ENCODE measurements at places on chromosomes 2 and 18.

- DNase-seq, result peak; percentile 96
These were observed 70.5 kb upstream of the RTN4 start for GRCh38 chr2:55120634-55121359.

DNA sequence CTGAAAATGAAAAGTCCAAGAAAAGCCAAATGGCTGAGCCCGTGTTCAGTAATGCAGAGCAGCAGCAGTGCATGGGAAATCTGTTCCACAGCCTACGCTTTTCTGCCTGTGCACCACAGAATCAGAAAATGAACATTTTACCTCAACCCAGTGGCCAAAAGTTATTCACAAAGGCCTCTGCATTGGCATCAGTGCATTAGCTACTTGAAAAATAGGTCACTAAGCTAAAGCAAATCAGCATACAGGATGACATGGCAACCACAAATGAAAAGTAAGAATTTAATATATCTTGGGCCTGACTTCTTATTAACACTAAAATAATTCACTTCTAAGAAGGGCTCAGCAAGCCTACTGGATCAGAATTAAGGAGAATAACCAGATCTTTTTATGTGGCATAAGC lies 1145.3 kb upstream of the CHAC2 start:
- DNase-seq, result no peak

DNA sequence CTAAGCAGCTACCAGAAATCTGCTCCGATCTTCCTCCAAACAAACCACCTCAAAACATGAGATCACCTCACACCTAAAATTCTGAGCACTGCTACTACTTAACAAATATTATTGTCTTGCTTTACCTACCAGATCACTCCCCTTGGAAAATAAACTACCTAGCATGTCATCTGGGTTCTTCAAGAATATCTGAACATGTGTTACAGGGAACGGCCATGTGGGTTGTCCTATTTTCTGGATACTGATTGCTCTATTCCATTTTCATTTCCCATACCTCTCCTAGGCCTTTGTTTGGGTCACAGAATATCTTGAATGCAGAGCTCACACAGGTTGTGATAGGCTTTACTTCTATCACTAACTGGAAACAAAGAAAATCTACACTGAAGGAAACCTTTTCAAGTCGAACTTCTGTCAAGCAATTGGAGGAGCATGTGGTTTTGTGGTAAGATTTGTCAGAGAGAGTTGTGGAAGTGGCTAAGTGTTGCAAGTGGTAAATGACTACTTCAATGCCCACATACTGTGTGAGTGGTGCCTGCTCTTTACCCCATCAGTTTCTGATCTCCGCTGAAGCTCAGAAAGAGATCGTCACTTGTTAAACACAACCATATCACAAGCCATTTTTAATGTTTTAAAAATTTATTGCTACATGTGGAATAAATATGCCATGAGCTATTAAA lies 739.1 kb upstream of the ZEB2 start:
- peak; percentile 40 for DNase-seq

DNA sequence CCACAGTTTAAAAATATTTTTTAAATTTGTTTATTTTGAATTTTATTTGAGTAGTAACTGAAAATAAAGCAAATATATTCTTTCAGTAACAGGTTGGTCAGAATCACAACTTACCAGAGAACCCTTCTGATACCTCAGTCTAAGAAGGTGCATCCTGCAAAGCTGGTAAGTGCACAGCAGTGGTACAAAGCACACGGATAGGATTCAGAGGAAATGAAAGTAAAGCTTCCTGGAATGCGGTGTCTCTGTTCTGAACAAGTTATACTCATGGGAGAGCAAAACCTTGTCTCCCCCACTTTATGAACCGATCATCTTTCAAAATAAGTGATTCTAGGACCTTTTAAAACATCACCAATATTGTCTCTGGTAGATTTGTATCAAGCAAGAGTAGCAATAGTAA lies 398.3 kb downstream of the TMX3 start:
- DNase-seq, result peak; percentile 21

DNA sequence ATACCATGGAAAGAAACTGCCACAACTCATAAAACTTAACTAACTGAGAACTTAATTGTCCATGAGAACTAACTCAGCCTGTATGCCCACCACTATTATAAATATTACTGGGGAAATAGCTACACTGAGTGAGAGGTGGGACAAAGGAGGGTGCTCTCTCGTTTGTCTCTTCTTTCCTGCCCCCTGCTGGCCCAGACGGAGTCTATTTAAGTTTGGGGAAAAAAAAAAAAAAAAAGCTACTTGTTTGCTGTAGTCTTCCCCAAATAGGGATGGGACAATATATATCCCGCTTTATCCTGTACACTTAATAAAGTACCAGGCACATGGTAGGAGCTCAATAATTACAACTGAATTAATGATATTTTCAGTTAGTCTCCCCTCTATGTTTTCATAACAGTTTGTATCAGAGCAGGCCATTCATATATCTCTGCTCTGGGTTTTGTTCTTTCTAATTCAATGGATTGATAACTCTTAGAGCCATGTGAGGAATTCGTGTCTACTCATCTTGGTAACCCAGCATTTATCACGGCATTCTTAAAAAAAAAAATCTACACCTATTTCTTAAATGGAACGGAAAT lies 647.6 kb upstream of the PKDCC start:
- DNase-seq, result peak; percentile 10

DNA sequence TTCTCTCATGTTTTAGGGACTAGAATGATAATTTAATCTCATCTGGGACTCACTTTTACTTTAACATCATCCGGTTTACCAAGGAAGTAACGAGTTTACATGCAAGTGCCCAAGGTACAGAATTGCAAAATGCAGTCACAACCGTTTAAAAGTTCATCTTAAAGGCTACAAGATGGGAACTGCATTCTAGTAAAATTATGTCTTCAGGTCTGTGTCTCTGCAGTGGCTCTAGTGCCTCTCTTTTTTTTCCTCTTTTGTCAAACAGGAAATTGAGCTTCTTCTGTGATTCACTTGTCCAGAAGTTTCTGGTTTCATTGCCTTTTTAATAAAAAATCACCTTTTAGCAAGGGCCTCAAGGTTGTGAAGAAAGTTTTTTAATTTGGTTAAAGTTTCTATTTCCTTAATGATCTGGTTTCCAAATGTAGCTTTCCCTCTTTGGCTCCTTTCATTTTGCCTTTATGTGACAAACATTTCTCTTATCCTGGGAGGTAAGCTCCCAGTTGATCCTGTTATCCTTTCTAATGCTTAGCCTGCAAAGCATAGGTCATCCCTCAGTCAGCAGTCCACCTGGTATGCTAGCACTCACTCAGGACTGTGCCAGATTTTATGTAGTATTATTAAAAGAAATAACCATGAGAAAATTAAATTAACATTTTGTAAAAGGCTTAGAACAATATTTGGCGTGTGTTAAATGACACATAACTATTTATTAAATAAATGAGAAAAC lies 2.4 kb downstream of the GLS start:
- DNase-seq, result no peak

- DNase-seq, result peak; percentile 5
These were observed 181.4 kb downstream of the MYO5B start for GRCh38 chr18:50013363-50014138.

DNA sequence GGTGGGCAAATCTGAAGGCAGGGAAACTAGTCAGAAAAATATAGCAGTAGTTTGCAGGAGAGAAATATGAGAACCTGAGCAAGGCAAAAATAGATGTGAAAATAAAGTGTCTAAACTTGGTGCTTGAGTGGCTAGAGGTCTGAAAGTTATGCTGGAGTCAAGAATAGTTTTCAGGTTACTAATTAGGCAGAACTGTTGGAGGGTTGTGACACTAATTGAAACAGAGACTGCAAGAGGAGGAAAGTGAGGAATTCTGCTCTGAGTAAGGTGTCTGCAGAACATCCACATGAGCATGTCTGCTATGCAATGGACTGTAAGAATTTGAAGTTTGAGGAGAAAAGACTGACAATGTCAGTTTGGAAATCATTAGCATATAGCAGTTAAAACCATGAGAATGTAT lies 444.0 kb upstream of the LRRTM1 start:
- DNase-seq, result no peak

DNA sequence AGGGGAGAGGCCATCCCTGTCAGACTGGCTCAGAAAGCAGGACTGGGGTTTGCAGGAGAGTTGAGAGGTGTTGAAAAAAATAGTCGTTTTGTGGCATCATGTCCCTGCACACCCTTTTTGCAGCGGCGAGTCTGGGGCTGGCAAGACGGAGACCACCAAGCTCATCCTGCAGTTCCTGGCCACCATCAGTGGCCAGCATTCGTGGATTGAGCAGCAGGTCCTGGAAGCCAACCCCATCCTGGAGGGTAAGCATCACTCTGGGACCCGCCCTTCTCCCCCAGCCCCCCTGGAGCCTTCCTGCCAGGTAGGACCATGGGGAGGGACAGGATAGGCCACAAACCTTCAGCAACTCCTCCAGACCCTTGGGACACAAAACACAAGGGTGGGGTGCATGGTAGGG lies 34.2 kb downstream of the MYO7B start:
- DNase-seq, result no peak

GRCh38 chr18:52312346-52312745 lies 27.7 kb upstream of the DCC start:
- DNase-seq, result no peak

DNA sequence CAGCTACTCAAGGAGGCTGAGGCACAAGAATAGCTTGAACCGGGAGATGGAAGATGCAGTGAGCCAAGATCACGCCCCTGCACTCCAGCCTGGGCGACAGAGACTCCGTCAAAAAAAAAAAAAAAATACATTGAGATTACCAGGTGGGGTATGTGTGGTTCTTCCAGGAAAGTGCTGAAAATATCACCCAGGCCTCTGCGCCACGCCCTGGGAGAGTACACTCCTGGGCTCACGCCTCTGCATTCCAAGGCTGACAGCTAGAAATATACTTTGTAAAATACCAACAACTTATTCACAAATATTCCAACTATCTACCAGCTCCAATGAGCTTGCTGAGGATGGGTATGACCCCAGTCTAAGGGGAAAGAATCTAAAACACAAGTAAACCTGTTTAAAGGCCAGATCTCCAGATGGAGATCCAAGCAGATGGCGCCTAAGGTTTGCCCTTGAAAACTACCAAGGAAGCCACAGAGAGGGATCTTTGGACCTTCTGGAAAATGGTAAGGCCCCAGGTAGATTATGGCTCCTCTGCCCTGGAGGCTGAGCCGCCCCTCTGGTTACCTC lies 21.6 kb upstream of the B3GNT7 start:
- no peak for DNase-seq

GRCh38 chr2:168186452-168186851 lies 60.9 kb downstream of the STK39 start:
- DNase-seq, result no peak

GRCh38 chr2:234293973-234294372 lies 202.9 kb downstream of the ARL4C start:
- DNase-seq, result no peak

- no peak for DNase-seq
These were observed 126.7 kb downstream of the OLA1 start for GRCh38 chr2:174121612-174122011.

GRCh38 chr18:61575419-61575818 lies 242.2 kb downstream of the CDH20 start:
- DNase-seq, result peak; percentile 81

GRCh38 chr18:34358923-34359322 lies 134.2 kb upstream of the NOL4 start:
- no peak for DNase-seq

DNA sequence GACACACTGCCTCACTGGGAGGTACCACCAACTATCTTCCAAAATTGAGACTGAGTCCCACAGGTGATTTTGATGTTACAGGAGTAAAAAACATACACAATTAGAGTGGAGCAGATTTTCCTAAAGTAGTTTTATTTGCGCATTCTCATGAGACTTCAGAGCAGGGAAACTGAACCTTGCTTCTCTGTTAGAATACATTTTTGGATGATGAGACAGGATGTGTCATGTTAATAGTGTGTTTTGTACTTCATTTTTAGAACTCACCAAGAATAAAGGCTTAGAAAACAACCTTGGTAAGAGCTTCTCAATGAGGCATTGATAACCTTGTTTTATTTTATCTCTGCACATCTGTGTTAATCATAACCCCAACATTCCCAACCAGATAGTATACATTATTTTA lies 310.2 kb upstream of the GALNT5 start:
- no peak for DNase-seq

- DNase-seq, result no peak
These were observed 8.9 kb downstream of the TMSB10 start for GRCh38 chr2:84914334-84914733.

DNA sequence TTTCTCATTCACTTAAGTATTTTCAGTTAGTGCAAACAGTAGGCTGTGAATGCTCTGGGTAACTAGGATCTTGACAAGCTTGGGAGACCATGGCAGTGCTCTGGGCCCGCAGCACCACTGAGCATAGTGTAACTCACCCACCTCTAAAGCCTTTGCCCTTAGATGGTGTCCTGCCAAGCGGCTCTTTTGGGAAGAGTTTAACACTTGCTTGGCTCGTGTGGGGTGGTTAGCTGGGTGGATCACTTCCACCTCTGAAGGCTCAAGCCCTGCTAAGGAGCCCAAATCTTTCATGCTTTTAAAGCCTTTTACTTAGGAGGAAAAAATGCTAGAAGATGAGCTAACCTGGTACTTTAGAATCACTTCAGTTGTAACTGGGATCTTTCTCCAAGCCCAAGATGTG lies 33.9 kb downstream of the PTPN18 start:
- no peak for DNase-seq

DNA sequence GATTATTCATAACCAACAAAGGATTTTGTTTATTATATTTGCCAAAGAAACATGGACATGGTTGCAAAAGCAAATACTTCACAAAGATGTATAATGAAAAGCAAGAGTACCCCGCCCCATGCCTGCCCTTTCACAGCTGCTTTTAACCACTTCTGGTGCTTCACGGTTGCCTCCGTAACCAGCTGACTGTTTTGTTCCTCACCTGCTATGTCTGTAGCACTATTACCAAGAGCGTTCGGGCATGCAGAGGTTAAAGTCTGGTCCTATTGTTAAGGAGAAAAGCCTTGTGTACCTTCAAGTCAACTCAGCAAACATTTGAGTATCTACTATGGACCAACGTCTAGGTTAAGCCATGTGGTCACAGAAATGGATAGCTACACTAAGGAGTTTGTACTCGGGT lies 115.2 kb upstream of the FOSL2 start:
- no peak for DNase-seq

- no peak for DNase-seq
These were observed 113.4 kb downstream of the PIEZO2 start for GRCh38 chr18:11035814-11036495.

DNA sequence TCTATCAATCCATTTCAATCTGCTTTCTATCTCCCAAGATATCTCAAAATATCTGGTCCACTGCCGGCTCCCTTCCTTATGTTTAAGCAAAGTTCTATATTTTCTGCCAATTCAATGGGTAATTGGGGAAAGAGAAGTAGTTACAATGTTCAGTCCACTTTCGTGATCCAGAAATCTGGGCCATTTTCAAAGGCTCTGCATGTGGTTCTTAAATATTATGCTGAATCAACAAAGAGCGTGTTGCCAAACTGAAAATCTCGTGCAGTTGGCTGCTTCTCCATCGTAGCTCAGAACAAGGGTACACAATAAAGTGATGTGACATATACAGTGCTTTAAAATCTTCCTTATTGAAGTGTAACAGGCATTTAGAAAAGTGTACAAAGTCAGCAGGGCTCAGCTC lies 863.1 kb downstream of the RNF144A start:
- no peak for DNase-seq
